CD4-positive, alpha-beta T cell (primary cell): ENCODE measurements at places on chromosomes 11 and 22. TPM values are rescaled to one million over a fixed set of nuclear protein-coding genes. Genes with fewer than 3 reads are reported as not detected.

The OR5AP2 gene
- total RNA-seq = not detected

The ALKBH3 gene
- 17.2 TPM for total RNA-seq

The ANKRD49 gene
- total RNA-seq = 54.4 TPM

The TTC9C gene
- 5.2 TPM for total RNA-seq

The TBC1D22A gene
- total RNA-seq = 27.1 TPM

The ZBTB16 gene
- 20.6 TPM for total RNA-seq

The CNGA4 gene
- total RNA-seq = 0.16 TPM

The RFPL3 gene
- not detected for total RNA-seq

The CREB3L1 gene
- total RNA-seq = not detected

The DEFB131B gene
- not detected for total RNA-seq

The C11orf65 gene
- 0.30 TPM for total RNA-seq

The TRPM5 gene
- total RNA-seq = 0.91 TPM

The WBP2NL gene
- 0.38 TPM for total RNA-seq

The HSCB gene
- 3.4 TPM for total RNA-seq

The PHOX2A gene
- not detected for total RNA-seq

The C11orf86 gene
- not detected for total RNA-seq

The CAPN5 gene
- 5.1 TPM for total RNA-seq

The SAA4 gene
- total RNA-seq = not detected

The GLYATL1 gene
- total RNA-seq = not detected

The OR8D4 gene
- not detected for total RNA-seq

The DNAJB13 gene
- total RNA-seq = not detected

The KLHL35 gene
- 0.33 TPM for total RNA-seq

The DRD4 gene
- 0.82 TPM for total RNA-seq

The UNC93B1 gene
- 21.3 TPM for total RNA-seq

The NLRP10 gene
- total RNA-seq = not detected

The OR52I2 gene
- not detected for total RNA-seq

The PHETA2 gene
- 0.42 TPM for total RNA-seq

The LSP1 gene
- total RNA-seq = 232 TPM
